ENCODE measurements at places on chromosomes 6 and 20.

- DNase-seq = no peak
These were observed 2.1 kb downstream of the EPM2A start for GRCh38 chr6:145733207-145733606.

GRCh38 chr20:10427060-10427692 lies 6.8 kb downstream of the MKKS start:
- DNase-seq = peak; percentile 45

GRCh38 chr20:37389241-37389747 lies 43.4 kb downstream of the SRC start:
- no peak for DNase-seq

- no peak for DNase-seq
These were observed 16.7 kb downstream of the THBS2 start for GRCh38 chr6:169236988-169237387.

- no peak for DNase-seq
These were observed 6.0 kb upstream of the VEGFA start for GRCh38 chr6:43763812-43764522.

DNA sequence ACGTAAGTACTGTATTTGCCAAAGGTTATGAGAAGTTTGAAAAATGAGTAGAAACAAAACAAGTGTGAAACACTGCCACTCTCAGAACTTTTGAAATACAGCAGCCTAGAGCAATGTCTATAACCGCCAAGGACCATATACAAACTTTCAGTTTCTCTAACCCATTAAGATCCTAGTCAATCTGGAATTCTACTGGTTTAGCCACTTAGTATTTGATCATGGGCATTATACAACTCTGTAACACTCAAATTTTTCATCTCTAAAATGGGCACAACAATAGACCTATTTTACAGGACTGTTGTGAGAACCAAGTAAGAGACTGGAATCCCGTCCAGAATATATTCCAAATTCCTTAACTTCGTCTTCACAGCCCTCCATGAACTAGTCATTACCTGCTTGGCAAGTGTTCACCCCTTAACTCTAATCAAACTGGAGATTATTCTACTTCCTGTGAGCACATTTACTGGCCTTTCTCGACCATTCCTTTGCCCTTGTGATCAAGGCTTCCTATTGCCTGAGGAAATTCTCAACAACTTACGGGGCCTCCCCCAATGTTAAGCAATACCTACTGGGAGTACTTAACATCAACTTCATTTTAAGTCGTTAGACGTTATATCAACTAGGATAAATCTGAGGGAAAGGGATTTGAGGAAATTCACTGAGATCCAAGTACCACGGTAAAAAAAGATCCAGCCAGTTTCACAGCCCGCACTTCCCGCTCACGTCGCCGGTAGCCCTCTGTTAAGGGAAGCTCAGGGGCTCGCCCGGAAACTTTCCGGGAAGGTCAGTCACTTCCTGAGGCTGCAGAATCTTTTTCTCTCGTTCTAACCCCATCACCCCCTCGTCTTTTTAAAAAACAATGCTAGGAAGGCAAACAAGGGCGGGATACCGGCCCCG lies 1.1 kb downstream of the EIF2S2 start:
- DNase-seq = peak; percentile 56

DNA sequence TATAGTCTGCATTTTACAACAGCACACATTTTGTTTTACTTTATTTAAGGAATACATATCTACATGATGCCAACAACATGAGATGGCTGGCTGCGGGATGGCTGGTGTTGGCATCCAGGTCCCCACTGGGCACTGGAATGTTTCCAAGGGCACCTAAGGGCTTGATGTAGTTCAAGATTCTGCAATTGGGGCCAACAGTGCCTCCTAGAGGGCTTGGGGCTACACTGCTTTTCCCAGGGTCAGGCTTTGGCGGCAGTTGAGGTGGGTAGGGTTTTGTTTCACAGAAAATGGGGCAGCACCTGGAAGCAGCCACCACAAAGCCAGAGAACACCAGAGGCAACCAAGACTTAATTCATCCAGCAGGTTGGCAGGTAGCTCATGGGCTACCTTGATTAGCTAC lies 202.2 kb upstream of the PRND start:
- DNase-seq = peak; percentile 17

GRCh38 chr6:110039981-110040383 lies 61.9 kb downstream of the GPR6 start:
- peak; percentile 35 for DNase-seq

DNA sequence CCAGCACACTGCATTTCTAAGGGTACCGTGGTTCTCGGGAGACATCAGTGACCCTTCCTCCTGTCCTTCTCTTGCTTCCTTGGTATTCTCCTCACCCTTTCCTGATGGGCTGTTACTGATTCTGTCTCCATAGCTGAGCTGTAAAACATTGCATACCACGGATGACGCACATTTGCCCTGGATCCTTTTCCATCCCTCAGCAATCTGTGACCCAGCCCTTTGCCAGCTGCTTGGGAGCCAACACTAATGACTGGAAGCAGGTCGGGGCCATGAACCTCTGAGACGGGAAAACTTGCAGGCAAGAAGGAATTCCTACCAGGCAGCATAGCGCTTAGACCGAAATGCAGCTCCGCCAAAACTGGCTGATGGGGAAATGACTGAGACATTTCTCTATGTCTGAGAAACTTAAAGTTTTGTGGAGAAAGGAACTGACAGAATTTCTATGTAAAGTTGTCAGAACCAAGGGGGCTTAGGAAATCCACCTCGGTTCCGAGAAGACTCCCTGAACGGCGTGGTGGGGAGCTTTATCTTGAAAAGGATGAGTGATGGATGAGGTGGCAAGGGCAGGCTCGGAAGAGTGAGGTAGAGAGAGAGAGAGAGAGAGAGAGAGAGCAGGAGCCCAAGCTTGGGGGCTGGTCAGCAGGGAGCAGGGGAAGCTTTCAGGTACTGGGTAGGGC lies 19.2 kb downstream of the TUBB2B start:
- DNase-seq = no peak

DNA sequence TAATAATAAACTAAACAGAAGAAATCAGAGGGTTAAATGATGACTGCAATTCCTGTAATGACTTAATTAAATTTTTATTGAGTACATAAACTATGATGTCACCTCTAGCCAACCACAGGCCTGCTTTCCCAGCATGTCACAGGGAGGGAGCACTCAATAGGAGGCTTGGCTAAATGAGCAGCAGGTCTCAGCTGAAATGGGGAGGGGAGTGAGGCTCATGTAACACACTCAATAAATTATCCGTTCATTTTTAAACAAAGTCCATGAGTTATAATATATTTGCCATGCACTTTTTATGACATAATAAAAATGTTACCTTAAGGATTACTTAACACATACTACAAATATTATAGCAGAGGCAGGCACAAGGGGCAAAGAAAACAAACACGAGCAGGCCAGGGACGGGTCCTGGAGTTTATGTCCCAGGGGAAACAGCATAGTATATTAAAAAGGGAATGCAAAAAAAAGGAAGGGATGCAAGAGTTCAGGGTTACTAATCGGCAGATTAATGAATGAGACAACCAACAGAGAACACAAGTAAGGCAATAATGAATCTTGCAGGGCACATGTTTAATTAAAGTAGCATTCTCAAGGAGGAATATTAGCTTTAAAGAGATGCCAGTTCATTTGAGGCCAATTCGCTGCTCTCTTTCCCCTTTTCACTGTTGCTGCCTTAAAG lies 27.1 kb upstream of the FAM83C start:
- DNase-seq = no peak

- no peak for DNase-seq
These were observed 107.5 kb downstream of the CD24 start for GRCh38 chr6:106866875-106867658.

GRCh38 chr6:82924799-82925535 lies 140.7 kb downstream of the UBE3D start:
- DNase-seq = no peak

- no peak for DNase-seq
These were observed 301.4 kb upstream of the CDYL start for GRCh38 chr6:4474810-4475209.

- DNase-seq = no peak
These were observed 1.4 kb upstream of the CAP2 start for GRCh38 chr6:17391976-17392375.

DNA sequence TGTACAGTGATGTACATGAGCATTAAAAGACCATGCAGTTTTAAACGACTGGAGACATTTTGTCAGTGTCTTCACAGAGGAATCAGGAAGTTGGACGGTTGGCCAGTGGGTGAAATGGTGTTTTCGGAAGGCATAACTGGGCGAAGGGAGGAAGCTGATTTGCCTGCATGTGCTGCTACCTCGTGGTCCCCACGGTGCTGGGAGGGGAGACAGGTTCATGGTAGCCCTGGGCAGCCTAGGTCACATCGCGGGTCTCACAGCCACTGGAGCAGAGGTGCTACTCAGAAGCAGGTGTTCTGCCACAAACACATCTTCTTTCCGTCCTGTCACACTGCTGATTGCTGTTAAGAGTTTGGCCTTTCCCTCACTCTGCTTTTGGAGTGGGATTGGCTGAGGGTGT lies 35.2 kb downstream of the HIVEP1 start:
- DNase-seq = no peak

- peak; percentile 33 for DNase-seq
These were observed 30.9 kb downstream of the MAP3K5 start for GRCh38 chr6:136761227-136761922.

DNA sequence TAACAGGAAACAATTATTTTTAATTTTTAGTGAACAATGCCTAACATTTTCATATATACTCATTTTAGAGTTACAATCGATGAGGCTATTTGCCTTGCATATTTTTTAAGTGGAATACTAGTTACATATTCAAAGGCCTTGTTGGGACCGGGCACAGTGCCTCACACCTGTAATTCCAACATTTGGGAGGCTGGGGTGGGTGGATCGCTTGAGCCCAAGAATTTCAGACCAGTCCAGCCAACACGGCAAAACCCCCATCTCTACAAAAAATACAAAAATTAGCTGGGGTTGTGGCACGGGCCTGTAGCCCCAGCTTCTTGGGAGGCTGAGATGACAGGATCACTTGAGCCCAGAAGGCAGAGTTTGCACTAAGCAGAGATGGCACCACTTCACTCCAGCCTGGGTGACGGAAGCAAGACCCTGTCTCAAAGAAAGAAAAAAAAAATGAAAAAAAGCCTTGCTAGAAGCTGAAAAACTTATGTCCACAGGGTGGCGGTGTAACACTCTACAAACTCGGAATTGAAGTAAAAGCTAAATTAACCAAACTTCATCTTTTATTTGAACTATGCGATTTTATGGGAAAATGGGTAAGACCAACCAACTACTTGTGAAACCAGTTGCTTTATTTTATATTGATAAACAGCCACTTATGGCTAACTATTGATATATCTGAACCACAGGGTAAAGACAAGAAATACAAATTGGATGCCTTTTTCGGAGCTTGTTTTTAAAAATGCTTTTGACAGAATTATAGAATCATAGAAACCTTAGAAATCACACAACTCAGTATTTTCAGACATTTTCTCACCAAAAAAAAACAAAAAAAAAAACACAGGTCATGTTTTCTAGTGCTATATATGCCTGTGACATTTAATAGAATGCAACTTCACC lies 24.1 kb upstream of the ROS1 start:
- peak; percentile 56 for DNase-seq

DNA sequence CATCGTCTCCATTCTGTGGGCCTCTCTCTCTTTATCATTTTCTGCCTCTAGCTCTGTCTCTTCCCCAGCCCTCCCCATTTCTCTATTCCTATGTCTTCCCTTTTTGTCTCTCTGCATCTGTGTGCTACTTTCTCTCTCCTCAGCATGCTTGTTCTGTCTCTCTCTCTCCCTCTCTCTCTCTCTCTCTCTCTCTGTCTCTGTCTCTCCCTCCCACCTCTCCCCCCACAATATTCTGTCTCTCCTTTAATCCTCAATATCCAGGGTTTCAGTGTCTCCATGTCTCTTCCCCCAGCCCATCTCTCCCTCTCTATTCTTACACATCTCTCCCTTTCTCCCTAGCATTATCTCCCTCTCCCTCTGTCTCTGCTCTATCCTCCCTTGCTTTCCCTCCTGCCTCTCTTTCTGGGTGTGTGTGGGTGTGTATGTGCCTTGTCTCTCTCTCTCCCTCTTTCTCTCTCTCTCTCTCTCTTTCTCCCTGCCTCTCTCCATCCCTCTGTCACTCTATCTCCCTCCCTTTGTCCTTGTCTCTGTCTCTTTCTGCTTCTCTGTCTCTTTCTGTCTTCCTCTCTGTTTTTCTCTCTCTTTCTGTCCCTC lies 76.9 kb upstream of the SIRPA start:
- DNase-seq = no peak

GRCh38 chr6:52634211-52634610 lies 36.7 kb upstream of the TMEM14A start:
- DNase-seq = no peak

DNA sequence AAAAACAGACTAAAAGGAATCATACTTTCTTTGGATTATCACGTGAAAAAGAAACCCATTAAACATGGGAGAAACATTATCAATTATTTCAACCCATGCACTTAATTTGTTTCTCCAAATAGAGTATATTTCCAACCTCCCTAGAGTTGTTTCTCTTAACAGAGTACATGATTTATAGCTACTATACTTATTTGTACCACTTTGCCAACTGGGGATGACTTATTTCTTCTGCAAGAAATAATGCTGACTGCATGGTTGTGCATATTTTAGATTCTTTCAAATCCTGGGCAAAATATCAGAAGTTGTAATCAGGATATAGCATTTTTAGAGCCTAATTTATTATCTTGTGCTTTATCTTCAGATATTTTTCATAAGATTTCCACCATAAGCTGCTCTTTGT lies 629.1 kb upstream of the EYS start:
- no peak for DNase-seq

DNA sequence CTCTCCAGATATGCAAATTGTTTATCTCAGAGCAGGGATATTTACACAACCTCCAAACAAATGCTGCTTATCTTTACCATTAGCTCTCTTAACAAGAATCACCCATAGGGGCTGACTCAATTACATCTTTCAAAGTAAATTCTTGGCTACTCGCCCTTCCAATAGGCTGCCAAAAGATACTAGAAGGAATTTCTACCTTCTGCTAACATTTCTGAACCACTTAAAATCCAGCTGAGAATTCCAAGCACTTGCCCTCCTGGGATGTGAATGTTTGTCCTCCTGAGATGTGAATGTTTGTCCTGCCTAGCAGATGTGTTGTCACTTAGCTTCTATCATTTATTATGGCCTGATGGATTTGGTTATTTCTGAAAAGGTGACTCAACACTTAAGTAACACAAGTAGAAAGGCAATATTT lies 388.0 kb downstream of the GJA1 start:
- DNase-seq = no peak

GRCh38 chr20:49245921-49246740 lies 26.9 kb downstream of the DDX27 start:
- DNase-seq = peak; percentile 34

DNA sequence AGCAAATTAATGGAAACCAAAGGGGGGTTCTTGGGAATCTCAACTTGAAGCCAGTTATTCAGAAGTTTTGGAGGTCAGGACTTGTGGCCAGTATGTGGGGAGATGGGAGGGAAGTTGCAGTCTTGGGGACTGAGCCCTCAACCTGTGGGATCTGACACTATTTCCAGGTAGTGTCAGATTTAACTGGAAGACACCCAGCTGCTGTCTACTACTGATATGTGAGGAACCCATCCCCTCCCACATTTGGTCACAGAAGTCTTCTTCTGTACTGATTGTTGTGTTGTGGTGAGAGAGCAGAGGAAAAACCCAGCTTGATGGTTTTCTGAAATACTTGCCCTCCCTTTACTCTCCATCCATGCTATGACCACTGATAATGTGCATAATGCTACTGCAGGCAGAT lies 134.0 kb downstream of the QRSL1 start:
- no peak for DNase-seq

- no peak for DNase-seq
These were observed 70.0 kb downstream of the CNKSR3 start for GRCh38 chr6:154440422-154441043.

GRCh38 chr20:58033026-58033536 lies 195.4 kb downstream of the ANKRD60 start:
- DNase-seq = no peak

GRCh38 chr20:48215536-48215935 lies 430.3 kb upstream of the SULF2 start:
- no peak for DNase-seq
